ENCODE measurements at places on chromosomes 5 and 9.
A peak's percentile ranks its signal among the peaks of the same experiment; 100 is the strongest.

DNA sequence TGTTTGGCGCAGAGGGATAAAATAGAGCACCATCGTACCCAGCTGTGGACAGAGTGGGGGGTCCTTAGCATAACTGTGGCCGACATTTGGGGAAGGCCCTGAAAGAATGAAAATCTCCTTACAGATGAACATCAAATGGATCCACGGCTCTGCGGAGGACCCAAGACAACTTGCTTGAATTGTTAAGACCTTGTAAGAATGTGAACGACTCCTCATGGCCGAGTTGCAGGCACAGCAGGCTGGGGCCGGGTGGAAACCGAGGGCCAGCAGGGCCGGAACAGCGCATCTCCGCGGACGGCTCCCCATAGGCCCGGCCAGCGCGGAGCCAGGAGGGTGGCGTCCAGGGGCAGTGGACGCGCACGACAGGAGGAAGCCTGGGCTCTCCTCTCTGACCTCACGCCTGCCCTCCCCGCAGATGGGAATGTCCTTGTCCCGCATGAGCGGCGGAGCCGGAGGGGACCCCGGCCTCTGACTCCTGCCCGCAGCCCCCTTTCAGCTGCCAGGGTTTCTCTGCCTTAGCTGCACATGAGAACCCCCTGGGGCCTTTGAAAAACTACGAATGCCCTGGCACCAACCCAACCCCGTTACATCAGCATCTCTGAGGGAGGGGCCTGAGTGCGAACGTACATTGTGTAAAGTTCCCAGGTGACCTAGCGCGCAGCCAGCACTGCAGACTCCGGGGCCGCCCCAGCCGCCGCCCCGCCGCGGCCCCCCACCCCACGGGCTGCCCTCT is 36.2 kb upstream of the PTCH1 start:
- no peak for DNase-seq

DNA sequence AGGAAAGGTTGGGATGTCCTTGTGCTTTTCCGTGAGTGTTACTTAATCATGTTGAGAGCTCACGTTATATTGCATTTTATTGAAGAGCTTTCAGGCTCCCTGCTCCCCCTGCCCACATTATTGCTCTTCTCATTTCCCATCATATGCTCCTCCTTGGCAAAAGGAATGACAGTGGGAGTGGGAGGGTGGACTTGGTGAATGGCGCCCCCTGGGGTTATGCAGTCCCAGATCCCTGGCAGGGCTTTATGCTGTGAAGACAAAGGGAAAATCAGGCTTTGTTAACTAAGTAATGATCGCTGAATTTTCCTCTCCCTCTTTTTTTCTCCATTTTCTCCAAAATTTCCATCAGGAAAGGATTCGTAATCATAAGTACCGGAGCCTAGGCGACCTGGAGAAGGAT is 166.6 kb downstream of the SMARCA2 start:
- peak; percentile 58 for DNase-seq

DNA sequence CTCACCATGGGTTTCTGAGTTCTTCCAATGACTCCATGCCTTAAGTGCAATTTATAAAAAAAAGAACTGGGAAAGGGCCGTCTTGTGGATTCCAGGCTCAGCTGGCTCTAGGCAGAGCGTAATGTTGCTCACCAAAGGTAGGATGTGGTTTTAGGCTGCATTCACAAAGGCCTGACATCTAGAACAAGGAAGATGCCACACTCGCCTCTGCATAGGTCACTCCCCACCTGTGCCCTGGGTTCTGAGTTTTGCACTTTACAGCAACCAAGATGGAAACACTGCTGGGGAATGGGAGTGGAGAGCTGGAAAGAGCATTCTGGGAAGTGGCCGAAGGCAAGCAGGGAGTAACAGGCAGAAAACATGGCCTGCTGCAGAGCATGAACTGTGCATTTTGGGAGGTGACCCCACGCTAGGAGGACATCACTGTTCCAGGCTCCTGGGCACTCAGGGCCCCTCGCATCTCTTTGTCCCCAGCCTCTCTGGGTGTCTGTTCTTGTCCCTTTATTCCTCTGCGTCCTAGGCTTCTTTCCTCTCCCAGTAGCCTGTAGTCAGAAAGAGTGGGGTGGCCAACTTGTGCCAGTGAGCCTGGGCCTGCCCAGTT is 12.3 kb downstream of the FCN2 start:
- DNase-seq = no peak

DNA sequence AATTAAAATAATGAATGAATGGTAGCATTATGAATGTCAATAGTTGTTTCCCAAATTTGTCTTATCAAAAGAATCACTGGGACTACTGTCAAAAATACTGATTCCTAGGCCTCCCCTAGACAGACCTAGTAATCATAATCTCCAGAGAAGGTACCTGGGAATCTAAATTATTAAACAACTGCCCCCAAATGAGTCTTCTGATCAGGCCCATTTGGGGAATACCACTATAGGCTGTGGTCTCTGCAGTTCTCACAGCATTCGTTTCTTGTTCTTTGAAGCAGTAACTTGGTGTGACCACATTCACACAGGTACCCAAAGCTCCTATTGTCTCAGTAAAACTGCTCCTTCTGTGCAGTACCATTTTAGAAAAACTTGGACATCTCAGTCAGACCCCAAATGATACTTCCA is 230.9 kb downstream of the PIK3R1 start:
- no peak for DNase-seq

- DNase-seq = no peak
Measured at GRCh38 chr5:151081431-151082281, 822 bp upstream of the TNIP1 start.

GRCh38 chr9:134266418-134266817 is 59.8 kb upstream of the RXRA start:
- DNase-seq = no peak

DNA sequence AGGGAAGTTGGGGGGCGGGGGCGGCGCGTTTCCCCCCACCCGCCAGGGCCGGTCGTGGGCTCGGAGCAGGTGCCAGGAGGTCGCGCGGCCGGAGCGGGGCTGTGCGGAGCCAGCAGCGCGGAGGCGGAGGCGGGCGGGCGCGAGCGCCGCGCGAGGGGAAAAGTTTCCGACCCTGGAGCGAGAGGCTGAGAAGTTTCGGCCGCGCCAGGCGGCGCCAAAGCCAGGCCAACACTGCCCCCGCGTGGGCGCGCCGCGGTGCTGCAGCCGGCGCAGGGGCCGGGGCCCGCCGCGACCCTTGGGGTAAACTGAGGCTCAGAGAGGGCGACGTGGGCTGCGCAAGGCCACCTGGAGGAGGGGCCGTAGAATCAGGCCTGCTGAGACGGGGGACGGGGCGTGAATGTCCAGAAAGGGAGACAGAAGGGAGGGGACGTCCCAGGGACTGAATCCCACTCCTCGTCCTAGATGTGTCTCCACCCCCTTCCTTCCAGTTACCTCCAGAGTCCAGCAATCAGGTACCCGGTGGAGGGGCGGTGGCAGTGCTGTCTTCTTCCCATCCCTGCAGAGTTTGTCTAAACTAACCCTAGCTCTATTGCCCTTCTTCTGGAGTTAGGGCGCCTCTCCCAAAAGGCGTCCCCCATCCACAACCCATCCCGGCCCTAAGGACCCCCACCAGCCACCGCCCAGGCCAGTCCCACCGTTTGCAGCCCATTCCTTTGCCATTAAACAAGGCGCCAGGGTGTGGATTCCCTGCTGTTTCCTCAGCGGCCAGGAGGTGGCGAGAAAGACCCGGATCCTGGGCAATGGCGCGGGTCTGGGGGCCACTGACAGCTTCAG is 10.2 kb downstream of the C9orf50 start:
- DNase-seq = peak; percentile 81

DNA sequence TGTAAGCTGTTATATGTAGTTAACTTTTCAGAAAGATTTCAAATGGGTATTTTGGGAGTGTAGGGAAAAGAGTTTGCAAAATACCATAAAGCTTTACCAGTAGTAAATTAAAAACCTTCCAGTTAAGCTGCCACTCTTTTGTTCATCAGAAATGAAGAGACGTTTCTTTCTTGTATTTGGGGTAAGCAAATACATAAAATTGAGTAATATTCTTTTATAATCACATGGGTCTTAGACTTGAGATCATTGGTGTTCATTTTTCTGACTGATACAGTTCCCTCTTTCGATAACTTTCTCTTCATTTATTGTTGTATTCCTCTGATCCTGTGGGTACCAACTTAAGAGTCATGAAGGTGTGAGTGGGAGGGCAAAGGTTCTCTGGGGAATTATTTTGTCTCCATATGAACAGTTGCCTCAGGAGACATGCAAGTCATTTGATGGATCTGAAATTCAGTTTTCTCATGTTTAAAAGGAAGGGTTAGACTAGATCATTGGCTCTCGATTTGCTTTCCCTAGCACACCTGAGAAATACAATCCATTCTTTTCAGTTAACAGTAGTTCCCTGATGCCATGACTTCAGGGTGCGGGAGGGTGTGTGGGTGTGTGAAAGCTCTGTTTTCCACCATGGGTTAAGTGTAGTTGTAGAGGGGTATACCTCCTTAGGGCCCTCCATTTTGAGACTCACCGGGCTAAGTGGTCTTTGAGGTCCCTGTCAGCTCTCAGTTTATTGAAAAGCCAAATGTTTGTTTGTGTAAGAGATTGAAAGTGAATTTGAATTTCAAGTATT is 47.7 kb downstream of the CNTRL start:
- DNase-seq = peak; percentile 30

DNA sequence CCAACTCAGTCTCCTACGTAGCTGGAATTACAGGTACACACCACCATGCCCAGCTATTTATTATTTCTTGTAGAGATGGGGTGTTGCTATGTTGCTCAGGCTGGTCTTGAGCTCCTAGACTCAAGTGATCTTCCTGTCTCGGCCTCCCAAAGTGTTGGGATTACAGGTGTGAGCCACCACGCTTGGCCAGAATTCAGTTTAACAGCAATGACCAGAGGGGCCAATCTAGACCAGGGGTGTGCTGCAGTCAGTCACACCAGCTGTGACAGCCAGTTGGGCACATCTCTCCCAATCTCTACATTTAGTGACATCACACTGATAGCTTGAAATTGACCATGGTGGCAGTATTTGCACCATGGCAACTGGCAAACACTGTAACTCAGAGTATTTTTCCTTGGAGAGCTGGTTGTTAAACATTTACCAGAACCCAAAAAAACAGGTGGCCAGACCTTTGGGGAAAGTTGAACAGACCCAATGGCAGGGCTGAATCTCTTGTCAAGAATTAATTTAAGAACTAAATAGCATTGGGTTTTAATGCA is 67.7 kb upstream of the UBTD2 start:
- no peak for DNase-seq

DNA sequence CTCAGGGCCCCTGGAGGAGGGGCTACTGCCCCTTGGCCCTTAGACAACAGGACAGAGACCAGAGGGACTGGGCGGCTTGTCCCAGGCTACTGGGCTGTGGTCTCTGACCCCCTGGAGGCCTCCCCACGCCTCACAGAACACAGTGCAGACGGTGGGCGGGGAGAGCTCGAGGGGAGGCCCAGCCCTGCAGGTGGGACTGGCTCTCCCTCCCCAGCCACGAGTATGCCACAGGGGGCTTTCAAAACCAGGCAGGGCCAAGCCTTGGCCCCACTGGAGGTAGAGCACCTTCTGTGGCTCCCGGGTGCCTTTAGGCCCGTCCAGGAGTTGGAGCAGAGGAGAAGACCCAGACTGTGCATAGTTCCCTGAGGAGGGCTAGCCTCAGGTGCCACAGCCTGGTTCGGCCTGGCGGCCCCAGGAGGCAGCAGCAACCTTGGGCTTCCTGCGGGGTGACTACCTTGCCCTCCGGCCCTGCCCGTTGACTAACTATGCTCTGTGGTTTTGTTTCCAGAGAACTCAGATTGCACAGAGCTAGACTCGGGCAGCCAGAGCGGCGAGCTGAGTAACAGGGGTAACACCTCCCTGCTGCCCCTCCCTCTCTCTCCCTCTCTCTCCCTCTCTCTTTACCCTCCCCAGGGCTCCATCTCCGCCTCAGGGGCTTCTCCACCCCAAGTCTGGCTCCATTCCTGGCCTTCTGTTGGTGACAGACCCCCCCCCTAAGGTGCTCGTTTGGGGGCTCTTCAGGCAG is 15.5 kb downstream of the CARD19 start:
- DNase-seq = peak; percentile 79

- no peak for DNase-seq
Measured at GRCh38 chr9:114894609-114895433, 35.6 kb downstream of the TNFSF8 start.

- peak; percentile 86 for DNase-seq
Measured at GRCh38 chr9:114898741-114899140, 31.6 kb downstream of the TNFSF8 start.

GRCh38 chr5:154626876-154627557 is 128.2 kb upstream of the LARP1 start:
- DNase-seq = no peak

- no peak for DNase-seq
Measured at GRCh38 chr9:27474305-27474704, 49.8 kb upstream of the IFNK start.

DNA sequence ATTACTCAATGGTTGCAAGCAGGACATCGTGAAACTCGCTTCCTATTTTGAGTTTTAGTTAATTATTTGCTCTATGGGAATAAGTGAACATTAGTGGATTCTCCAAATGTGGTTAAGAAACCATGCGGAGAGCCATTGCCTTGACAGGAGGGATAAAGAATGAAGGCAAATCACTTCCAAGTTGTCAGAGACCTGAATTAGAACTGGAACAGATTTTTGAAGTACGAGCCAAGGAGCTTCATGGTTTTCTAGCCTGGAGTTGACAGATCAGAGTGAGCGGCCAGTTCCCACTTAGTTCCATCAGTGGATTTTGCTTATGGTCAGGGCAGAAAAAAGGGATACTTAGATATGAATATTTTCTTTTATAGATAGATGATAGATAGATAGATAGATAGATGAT is 171.4 kb upstream of the CDH10 start:
- DNase-seq = no peak

DNA sequence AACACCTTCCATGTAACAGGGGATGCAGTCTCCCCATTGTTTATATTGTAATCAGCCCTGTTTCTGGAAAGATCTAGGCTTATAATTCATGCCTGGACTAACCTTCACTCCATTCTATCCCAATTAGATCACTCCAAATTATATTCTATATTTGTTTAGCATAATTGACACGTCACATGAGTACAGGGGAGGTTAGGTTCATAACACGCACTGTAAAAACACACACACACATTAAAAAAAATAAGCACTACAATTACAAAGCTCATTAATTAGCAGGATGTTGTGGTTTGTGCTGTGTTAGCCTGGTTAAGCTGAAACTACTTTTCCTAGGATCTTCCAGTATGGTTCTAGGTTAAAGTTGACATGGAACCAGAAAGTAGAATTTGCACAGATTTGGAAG is 126.0 kb downstream of the MLLT3 start:
- DNase-seq = no peak

- no peak for DNase-seq
Measured at GRCh38 chr5:146699664-146700418, 178.7 kb downstream of the PPP2R2B start.

DNA sequence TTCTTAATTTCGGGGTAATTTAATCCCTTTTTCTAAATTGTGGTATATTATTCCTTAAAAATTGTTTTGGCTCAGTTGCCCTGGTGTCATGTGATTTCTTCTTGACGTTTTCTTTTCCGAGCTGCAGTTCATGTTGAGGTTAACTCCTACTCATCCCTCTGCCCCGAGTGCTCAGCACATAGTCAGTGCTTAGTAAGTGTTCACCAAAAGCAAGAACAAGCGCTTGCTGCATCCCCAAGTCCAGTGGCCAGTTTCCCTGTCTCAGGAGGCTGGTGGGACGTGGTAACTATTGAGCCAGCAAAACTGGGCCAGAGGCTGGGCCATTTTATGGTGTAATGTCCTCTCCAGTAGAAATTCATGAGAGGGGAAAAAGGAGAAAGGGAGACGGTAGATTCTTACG is 23.3 kb downstream of the TRIO start:
- no peak for DNase-seq

All from hematopoietic multipotent progenitor cell treated with erythropoietin and hydrocortisone succinate and interleukin-3 and kit ligand, for 4 days (in vitro differentiated cells).